ENCODE measurements at places on chromosomes 4 and X.

GRCh38 chr4:7547368-7548040 lies 112.8 kb upstream of the PSAPL1 start:
- DNase-seq = no peak

DNA sequence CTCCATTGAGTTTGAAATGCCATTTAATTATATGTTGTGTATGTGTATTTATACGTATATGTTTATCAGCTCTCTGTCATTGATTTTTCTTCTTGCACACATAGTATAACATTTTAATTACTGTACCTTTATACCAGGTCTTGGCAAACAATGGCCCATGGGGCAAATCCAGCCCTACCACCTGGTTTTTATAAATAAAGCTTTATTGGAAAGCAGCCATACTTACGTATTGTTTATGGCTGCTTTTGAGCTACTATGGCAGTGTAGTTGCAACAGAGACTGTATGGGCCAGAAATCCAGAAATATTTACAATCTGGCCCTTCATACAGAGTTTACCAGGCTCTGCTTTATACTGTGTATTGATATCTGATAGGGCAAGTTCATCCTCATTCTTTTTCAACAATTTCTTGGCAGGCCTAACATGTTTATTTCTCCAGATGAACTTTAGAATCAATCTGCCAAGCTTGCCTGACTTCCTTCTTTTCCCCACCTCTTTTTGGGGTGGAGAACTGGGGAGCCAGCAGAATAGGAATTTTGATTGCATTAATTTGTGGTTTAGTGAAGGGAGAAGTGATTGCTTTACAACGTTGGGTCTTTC lies 15.8 kb downstream of the DCUN1D4 start:
- DNase-seq = no peak

DNA sequence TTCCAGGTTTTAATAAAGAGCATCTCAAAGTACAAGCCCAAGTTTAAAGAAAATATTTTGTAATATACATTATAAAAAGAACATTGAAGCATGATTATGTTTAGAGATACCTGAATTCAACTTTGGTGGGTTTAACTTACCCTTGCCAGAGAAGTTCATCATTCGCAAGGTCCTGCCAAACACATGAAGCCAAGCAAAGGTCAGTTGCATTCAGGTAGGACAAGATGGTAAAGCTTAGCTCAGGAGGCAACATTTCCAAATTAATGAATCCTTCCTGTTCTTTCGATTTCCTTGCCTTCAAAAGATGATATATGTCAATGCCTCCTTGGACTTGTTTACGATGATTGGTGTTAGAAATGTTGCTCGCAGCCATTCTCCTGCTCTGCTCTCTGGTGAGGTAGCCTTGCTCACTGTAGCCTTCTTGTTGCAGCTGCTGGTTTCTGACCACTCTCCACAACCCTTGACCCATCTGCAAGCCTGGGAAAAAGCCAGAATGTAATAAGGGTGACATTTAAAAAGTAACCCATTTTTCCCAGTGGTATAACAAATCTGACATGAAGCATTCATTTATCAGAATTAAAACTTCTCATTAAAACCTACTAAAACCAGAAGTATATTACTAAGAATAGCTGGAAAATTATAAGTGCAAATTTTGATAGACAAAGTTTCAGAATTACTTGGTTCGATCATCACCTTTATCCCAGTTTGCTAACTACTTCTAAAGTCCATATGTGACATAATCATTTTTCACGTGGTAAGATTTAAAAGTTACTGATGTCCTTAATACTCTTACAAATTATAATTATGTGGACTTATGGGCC lies 20.6 kb downstream of the FBXO8 start:
- no peak for DNase-seq

DNA sequence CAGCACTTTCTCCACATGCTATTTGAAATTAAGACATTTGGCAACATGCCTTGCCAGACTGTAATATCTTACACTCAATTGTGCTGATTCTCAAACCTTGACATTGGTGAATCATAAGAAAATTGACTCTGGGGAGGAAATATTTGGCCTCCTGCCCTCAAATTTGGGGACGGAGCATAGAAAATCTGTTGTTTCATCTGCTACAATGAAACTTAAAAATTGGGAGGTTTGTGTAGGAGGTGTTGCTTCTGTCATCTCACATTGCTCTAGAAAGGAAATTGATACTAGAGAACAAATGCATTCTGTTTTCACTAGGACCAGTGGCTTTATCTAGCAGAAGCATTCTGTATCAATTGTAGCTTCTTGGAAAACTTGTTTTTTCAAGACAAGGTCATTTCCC lies 5.3 kb downstream of the OCRL start:
- no peak for DNase-seq
